Activated gamma-delta T cell (primary cell): ENCODE measurements at places on chromosomes 6 and 20.

- no peak for DNase-seq
Measured at GRCh38 chr6:159099961-159100360, 55.2 kb upstream of the TAGAP start.

- DNase-seq: no peak
Measured at GRCh38 chr6:112183271-112183671, 71.1 kb downstream of the LAMA4 start.

DNA sequence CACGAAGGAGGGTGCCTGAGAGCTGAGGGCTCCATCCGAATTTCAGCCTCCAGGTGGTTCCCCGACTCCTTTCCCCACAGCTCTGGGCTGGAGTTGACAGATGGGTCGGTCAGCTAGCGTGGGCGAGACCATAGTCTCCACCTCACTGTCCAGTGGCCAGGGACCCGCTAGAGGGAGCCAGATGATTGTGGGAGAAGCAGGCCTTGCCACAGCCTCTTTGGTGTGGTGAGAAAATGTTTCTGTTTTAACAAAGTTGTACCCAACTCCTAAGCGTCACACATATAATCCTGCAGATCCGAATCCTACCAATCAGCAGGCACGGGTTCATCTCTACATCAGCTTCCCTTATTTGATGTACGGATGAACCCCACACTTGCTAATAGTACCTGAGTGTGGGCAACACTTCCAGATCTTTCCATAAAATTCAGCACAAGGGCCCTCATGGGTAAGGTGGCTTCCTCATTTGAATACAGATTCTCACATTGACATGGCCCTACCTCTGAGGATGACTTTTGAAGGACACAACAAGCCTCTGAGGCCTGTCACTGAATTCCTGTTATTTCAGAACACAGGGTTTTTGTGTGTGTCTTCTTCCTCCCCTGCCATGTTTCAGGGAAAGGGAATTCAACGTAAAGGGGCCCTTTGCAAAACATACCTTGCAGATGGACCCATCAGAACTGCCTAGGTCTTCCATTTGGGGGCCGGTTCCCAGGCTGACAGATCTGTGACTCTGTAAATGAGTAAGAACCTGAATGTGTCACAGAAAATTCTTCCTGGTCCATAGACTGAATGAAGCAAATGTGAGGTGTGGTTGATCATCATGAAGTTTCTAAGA, 103.2 kb upstream of the DUSP22 start:
- DNase-seq: no peak

- DNase-seq: no peak
Measured at GRCh38 chr6:37994223-37994622, 174.7 kb downstream of the ZFAND3 start.
